Endothelial cell of coronary artery (primary cell): ENCODE measurements at places on chromosomes 3 and 15. TPM values are rescaled to one million over a fixed set of nuclear protein-coding genes. Genes with fewer than 3 reads are reported as not detected.

Gene TRANK1
- total RNA-seq: 5.8 and 6.8 TPM in 2 replicates

Gene HIGD2B
- total RNA-seq: not detected in 2 replicates

Gene C3orf85
- total RNA-seq: not detected in 2 replicates

Gene FOXL2
- total RNA-seq: under 0.01 and 0.19 TPM in 2 replicates

Gene FBXL22
- total RNA-seq: under 0.01 TPM in 2 replicates

Gene OR5K2
- not detected in 2 replicates for total RNA-seq
